CMK (cell line): ENCODE measurements at places on chromosomes 16 and 17.

GRCh38 chr16:30637944-30638343, 12.8 kb upstream of the PRR14 start:
- DNase-seq, result no peak

DNA sequence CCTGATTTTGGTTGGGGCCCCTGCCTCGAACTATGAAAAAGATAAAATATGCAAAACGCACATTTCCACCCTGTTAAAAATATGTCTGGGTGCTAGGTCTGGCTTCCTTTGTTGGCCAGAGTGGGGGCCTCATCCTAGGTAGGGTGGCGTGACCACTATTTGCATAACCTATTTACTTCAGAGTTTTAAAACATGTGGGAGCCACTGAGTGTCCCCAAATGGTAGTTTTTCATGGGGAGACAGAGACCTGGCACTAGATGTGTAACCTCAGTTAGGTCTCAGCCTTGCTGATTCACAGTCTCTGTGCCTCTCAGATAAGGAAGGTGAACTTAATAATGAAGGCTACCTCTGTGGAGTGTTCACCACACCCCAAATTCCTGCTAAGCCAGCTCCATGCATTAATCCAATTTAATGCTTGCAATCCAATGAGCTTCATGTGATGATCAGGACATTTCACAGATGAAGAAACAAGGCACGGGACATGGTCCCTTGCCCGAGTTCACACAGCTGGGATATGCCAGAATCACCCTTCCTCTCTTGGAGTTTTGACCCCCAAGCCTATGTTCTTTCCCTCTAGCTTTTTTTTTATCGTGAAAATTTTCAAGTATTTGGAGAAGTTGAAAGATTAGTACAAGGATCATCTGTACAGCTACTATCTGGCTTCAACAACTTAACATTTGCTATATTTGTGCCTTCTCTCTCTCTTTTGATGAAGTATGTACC, 103.4 kb downstream of the IRF8 start:
- DNase-seq, result no peak

DNA sequence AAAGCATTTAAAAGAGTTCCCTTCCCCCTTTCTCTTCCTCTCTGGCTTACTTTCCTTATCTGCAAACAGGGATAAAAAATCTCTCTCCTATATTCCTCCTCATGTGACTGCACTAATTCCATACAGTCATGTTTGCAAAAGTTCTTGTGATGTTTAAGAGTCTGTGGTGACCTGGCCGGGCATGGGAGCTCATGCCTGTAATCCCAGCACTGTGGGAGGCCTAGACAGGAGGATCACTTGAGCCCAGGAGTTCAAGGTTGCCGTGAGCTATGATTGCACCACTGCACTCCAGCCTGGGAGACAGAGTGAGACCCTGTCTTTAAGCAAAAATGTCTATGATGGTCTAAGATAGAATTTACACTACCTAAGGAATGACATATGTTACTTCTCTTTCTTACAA, 19.6 kb downstream of the NOG start:
- no peak for DNase-seq

GRCh38 chr17:15475631-15476354, 8.4 kb upstream of the CDRT4 start:
- no peak for DNase-seq

- DNase-seq, result no peak
These were observed 19.4 kb downstream of the SLC47A1 start for GRCh38 chr17:19553036-19553435.
